ENCODE measurements at places on chromosomes 4 and X. TPM values are rescaled to one million over a fixed set of nuclear protein-coding genes. Genes with fewer than 3 reads are reported as not detected.

Gene CT45A2
- total RNA-seq = not detected

Gene MAGEA3
- total RNA-seq = not detected

Gene CLNK
- 0.19 TPM for total RNA-seq

Gene ESX1
- not detected for total RNA-seq

Gene HSFX2
- 0.48 TPM for total RNA-seq

Gene HNRNPH2
- total RNA-seq = 54.4 TPM

Gene NPY2R
- not detected for total RNA-seq

Gene EDNRA
- total RNA-seq = 35.6 TPM

Gene NUDT9
- total RNA-seq = 21.8 TPM

Gene ZFP42
- total RNA-seq = not detected

Gene OPHN1
- total RNA-seq = 5.9 TPM

Gene DMP1
- total RNA-seq = not detected

Gene IGSF1
- total RNA-seq = 0.62 TPM

Gene LRAT
- not detected for total RNA-seq

Gene TMEM31
- not detected for total RNA-seq

Gene TLR1
- total RNA-seq = 15.8 TPM

Gene IL13RA1
- 54.1 TPM for total RNA-seq

Gene MGAT4D
- not detected for total RNA-seq

Gene MBNL3
- total RNA-seq = 15.9 TPM

Gene SLC9B2
- total RNA-seq = 18.7 TPM

Gene GAGE2A
- total RNA-seq = not detected

Gene PDK3
- 67.3 TPM for total RNA-seq

Gene XAGE2
- total RNA-seq = not detected

Data from posterior vena cava (tissue), 2 donors.